ENCODE measurements at places on chromosomes 16 and 17.

- no peak for DNase-seq
Observed at GRCh38 chr17:78637146-78637545, 60.0 kb upstream of the DNAH17 start.

GRCh38 chr16:81545470-81546250, 101.1 kb downstream of the CMIP start:
- DNase-seq: no peak

GRCh38 chr16:15581127-15581815, 61.7 kb downstream of the MARF1 start:
- no peak for DNase-seq

DNA sequence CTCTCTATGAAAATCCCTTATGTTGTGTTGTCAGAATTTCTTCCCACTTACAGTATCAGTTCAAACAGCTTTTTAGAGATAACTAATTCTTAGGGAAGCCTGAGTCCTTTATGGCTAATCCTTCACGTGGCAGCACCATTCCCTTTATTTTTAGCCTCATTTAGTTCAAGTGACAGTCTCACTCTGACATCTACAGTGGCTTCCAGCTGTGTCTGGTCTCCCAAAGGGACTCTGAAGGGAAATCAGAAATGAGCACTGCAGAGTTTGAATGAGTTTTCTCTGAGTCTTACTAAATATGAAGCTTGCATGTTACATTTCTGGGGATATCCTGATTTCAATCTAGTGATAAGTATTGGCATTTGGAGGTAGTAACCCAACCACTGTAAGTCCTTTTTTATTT, 1104.1 kb downstream of the CDH11 start:
- DNase-seq: no peak

DNA sequence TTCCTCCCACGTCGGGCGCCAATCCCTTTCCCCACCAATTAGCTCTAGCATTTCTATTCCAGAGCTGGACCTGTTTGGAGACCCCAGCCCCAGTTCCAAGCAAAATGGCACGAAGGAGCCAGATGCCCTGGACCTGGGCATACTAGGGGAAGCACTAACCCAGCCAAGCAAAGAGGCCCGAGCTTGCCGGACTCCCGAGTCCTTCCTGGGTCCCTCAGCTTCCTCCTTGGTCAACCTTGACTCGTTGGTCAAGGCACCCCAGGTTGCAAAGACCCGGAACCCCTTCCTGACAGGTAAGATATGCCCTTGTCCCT, 5.6 kb upstream of the SPATA20 start:
- no peak for DNase-seq

GRCh38 chr16:84303023-84303422, 8.3 kb downstream of the WFDC1 start:
- peak; percentile 27 for DNase-seq

- DNase-seq: no peak
Observed at GRCh38 chr17:14302091-14302430, 1.2 kb downstream of the HS3ST3B1 start.

All from GM04504 (cell line).